Activated CD4-positive, alpha-beta T cell treated with anti-CD3 and anti-CD28 coated beads, Interleukin-2, amount 50 U/mL, for 1 hour (primary cell): ENCODE measurements at places on chromosomes 11 and 22.

- DNase-seq = no peak
Observed at GRCh38 chr11:18245396-18245795, 3.1 kb downstream of the SAA2 start.

- no peak for DNase-seq
Observed at GRCh38 chr22:36563898-36564297, 34.9 kb upstream of the EIF3D start.

GRCh38 chr11:25910086-25910485 lies 421.8 kb upstream of the ANO3 start:
- no peak for DNase-seq

DNA sequence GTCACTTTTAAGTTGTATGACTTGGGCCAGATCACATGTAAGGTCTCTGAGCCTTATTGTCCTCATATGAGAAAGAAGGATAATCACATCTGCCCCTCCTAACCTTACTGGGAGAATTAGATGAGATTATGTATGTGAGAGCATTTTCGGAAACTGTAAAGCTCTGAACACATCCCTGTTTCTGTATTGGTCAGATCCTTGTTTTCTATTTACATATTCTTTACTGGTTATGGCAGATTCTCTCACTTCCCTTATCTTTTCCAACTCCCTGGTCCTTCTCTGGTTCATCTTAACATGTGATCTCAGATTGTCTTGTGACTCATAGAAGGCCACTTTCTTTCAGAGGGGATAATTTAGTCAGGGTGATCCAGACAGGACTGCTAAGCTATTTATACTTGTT lies 41.8 kb downstream of the CCDC81 start:
- DNase-seq = no peak

DNA sequence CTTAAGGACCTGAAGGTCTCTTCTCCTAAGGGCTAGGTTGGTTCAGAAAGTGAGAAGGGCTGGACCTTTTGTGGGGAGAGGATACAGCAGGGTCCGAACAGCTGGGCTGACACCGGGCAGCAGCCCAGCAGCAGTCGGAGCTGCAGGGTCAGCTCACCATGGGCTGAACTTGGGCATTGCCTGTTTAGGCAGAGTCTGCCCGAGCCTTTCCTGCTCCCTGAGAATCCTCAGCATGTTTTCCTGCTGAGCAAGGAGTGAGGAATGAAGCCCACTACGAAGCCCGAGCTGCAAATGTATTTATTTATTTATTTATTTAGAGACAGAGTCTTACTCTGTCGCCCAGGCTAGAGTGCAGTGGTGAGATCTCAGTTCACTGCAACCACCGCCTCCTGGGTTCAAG lies 83.9 kb downstream of the PTPRJ start:
- no peak for DNase-seq
